ENCODE measurements at places on chromosomes 6 and 20.
A peak's percentile ranks its signal among the peaks of the same experiment; 100 is the strongest.

DNA sequence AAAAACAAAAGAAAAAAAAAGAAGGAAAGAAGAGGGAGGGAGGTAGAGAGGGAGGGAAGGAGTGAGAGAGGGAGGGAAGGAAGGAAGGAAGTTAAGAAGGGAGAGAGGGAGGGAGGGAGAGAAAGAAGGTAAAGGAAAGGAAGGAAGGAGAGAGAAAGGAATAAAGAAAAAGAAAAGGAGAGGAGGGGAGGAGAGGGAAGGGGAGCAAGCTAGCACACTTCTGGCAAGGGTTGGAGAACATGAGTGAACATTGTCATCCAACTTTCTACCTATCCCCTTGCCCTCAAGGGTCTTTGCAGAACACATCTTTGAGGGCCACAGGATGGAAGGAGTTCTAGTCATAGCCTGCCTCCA is 34.1 kb upstream of the IL17A start:
- DNase-seq: no peak

- no peak for DNase-seq
Measured at GRCh38 chr6:30543821-30544220, 12.5 kb downstream of the GNL1 start.

GRCh38 chr6:41200296-41200900 is 551 bp downstream of the TREML2 start:
- peak; percentile 31 for DNase-seq

DNA sequence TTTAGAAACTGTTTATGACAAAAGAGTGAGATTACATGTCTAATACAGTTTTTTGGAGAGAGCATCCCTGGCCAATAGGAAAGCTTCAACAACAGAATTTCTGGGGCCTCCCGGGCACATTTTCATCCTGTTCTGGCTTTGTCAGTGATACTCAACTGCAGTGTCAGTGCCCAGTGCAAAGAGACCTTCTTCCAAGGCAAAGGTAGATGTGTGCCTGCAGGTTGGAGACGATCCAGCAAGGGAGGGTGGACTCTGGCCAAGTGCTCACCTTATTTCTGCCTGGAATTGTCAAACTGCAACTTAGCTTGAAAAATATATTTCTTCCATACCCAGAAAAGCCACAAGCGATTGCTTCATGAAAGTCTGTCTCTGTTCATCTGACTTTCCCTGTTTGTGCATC is 211.6 kb upstream of the SNX9 start:
- no peak for DNase-seq

- DNase-seq: no peak
Measured at GRCh38 chr6:37489697-37490336, 9.9 kb downstream of the CCDC167 start.

DNA sequence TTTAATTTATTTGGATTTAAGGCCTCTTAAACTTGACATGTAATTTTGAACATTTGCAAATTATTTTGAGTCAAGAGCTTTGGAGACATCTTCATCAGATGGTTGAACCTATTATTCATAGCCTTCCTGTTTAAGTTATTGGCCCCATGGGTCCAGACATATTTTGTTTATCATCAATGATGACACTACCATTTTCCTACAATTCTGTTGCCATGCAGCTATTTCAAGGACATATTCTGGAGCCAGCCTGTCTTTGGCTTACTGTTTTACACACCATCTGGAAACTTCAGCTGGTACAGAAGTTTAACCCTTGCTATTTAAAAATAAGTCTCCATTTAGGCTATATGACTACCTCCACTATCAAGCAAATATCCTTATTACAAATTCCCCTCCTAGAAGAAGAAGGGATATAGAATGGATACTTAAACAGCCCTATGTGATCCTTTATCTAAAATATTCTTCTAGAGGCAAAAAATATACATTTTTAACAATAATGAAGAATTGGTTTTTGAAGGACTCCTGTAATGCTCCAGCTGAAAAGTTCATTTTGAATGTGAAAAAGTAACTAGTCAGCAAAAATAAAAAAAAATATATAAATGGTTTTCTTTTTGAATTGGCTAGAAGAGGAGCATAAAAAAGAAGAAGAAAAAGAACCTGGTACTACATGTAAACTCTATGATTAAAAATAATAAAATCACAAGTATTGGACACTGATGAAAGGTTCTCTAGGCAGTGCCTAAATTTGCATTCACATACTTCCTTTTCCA is 544.0 kb upstream of the HS3ST5 start:
- DNase-seq: no peak

DNA sequence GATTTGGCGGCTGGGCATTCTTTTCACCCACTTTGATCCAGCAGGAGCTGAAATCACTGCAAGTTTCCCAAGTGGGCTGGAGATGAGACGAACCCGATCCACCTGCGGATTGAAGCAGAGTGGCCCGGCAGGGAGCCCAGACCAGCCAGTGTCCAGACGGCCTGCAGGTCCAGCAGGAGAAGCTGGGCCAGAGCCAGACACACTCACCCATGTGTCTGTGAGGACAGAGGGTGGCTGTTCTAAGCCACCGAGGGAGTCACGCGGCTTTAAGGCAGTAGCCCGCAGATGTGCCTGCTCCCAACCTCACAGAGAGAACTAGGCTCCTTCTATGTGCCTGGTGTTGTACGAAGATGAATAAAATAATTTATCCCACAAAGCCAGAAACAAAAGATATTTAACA is 200.7 kb downstream of the WDR27 start:
- DNase-seq: no peak

DNA sequence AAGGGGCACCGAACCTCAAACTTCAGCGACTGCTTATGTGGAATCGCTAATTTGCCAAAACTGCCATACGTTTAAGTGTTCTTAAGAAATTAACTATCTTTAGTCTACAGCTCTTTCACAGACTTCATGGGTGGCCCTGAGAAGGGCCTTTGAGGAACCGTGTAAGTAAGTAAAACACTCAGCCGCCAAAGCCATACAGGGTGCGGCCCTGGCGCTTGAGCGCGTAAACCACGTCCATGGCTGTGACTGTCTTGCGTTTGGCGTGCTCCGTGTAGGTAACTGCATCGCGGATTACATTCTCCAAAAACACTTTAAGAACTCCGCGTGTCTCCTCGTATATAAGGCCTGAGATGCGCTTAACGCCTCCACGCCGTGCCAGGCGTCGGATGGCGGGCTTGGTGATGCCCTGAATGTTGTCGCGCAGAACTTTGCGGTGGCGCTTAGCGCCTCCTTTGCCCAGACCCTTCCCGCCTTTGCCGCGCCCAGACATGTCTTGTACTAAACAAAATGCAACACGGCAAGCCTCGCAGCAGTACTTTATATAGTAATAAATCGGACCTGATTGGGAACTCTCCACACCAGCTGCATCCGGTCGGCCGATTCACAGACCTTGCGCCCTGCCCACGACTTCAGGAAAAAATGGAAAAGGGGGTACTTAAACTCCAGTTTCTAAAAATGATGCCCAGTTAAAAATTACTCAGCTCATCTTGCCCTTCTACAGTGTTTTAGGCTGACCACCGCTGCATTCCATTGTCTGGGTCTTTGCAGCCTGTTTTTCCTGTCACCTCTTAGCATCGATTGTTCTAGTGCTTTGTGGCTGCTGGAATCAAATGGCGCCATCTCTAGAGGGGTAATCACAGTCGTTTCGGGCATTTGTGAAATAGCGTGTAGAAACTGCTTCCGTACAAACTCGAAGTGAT is 38.9 kb downstream of the OR2B2 start:
- no peak for DNase-seq

- DNase-seq: no peak
Measured at GRCh38 chr6:157517601-157518359, 136.8 kb downstream of the ZDHHC14 start.

DNA sequence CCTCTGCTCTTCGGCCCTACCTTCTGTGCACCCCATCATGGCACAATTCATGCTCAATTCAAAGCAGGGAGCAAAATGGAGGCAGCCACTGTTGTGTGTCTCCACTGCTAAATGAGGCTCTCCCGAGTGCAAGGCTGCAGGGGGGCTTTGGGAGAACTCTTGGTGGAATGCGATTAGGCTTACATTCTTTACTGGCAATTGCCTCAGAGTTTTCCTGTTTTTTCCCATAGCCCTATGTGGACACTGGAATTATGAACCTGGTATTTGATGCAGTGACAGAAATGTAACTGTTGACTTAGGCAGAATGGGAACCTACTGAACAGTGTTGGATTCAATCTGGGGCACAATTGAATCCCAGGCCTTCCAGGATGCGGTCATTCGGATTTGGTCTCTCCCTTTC is 187.9 kb upstream of the GMDS start:
- DNase-seq: no peak

DNA sequence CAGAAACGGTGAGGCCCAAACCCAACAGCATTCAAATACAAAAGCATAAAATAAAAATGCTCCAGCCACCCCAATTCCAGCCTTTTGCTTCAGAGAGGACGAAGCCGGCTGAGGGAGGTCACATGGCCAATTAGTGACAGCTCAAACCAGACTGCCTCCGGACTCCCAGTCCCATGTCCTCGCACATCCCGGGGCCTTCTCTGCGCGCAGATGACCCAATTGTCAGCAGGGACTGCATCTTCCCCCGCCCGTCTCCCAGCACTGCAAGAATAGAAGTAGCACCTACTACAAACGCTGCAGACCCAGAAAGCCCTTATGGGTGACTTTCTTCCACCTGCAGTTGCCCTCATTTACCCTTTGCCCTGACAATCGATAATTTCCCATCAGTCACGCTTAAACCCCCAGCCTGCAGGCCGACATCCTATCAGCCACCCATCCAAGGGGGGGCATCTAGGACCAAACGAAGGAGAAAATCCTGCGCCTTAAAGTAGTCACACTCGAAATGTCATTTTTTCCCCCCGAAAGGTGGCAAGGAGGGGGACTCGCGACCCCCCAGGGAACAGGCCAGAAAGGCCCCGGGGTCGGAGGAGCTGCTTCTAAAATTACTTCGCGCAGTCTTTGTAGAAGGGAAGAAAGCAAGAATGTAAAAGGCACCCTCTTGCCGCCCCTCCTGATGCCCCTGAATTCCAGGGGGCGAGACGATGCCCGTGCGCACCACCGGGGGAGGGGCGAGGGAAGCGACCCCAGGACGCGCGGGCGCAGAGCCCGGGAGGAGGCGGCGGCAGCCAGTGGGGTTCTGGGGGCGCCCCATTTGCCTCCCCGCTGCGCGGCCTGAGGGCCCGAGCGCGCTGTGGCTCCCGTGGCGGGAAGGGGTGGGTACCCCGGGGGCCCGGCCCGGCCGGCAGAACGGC is 792 bp downstream of the SLC23A2 start:
- no peak for DNase-seq

DNA sequence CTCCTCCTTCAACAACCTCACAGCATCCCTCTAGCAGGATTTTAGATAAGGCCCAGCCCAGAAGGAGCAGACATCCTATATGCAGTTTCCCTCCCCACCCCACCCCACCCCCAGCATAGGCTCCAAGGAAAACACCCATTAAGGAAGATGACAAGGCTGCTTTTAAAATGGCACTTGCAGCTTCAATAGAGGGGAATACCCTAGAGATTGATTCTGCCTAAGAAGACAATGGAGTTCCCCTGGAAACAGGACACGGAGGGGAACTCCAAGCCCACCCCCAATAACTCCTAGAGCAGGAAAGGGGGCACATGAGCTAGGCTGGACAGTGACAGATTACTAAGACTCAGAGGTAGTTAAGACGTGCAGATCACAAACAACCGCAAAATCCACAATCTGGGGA is 34.7 kb downstream of the CPNE5 start:
- no peak for DNase-seq

GRCh38 chr6:135535989-135536414 is 38.5 kb upstream of the AHI1 start:
- DNase-seq: no peak

GRCh38 chr20:30812739-30813411 is 444.6 kb upstream of the DEFB115 start:
- DNase-seq: no peak

DNA sequence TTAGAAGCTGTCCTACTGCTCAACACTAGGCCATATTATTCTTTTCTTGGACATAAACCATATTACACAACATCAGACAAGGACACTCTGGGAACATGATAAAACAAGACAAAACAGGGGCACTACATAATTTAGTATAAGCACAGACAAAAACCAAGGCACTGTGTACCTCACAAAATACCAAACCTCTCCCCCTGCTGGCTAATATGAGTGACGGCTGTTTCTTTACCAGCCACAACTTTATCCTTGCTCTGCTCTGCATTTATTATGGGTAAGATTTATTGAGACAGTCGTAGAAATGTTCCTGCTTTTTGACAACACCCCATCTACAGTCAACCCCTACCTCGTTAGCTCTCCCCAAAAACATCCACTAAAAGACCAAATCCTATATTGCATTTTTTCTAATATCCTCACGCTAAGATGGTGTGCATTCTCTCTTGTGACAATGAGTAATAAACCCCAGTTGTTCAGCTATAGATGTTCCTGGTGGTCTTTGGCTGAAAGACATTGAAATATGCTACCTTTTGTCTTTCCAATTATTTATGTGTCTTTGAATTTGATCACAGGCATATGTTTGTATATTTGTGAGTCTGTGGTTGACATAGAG is 23.8 kb upstream of the POLR1H start:
- DNase-seq: no peak

- no peak for DNase-seq
Measured at GRCh38 chr6:20402092-20402341, 338 bp downstream of the E2F3 start.

DNA sequence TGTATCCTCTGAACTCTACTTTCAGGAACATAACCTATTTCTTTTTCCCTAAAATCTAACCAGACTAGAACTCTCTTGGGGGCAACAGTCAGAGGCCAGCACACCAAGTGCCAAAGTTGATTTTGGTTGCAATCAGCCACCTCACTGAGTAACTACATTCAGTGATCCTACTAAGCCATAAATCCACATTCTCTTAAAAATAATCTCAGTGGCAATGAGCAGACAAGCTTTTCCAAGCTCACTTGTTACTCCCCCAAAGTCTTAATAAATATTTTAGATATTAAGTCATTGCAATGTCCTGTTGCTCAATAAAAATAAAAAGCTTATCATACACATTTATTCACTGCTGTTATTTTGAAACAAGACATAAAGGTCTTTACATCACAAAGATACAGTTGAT is 9.8 kb downstream of the RGS17 start:
- no peak for DNase-seq

GRCh38 chr6:14828201-14828611 is 417.7 kb upstream of the JARID2 start:
- no peak for DNase-seq

DNA sequence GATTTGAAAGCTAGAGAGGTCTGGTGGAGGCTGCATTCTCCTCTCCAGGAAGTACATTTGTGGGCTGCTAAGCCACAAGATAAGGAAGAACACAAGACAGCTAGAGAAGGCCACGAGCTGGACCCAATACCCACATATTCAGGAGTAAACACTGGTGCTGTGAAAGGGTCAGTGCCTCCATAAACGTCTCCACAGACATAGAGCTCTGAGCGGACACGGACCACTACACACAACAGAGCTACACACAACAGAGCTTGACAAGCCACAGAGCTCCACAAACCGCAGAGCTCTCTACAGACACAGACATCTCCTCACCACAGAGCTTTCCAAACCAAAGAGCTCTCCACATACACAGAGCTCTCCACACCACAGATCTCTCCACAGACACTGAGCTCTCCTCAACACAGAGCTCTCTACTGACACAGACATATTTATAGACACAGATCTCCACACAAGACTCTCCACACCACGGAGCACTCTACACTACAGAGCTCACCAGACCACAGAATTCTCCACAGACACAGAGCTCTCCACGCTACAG is 51.9 kb downstream of the ERMARD start:
- no peak for DNase-seq
